Left lung (tissue), 14 donors: ENCODE measurements at places on chromosomes 11 and 22. TPM values are rescaled to one million over a fixed set of nuclear protein-coding genes. Genes with fewer than 3 reads are reported as not detected.
A peak's percentile ranks its signal among the peaks of the same experiment; 100 is the strongest.

DNA sequence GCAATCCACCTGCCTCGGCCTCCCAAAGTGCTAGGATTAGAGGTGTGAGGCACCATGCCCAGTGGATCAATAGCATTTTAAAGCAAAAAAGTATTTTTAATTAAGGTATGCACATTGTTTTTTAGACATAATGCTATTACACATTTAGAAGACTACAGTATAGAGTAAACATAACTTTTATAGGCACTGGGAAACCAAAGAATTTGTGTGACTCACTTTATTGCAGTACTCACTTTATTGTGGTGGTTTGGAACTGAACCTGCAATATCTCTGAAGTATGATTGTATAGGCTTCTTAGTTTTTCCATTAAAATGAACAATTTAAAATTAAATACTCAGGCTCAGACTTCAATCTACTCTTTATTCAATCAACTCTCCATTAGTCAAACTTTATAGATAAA lies 17.5 kb upstream of the CD3E start:
- H3K27ac ChIP-seq, result no peak overlapping the region
- H3K36me3 ChIP-seq, result no peaks in the 10 kb centered on the region
- H3K27me3 ChIP-seq, result no peaks in the 10 kb centered on the region
- no peak for DNase-seq
- H3K4me3 ChIP-seq, result no peak overlapping the region

DNA sequence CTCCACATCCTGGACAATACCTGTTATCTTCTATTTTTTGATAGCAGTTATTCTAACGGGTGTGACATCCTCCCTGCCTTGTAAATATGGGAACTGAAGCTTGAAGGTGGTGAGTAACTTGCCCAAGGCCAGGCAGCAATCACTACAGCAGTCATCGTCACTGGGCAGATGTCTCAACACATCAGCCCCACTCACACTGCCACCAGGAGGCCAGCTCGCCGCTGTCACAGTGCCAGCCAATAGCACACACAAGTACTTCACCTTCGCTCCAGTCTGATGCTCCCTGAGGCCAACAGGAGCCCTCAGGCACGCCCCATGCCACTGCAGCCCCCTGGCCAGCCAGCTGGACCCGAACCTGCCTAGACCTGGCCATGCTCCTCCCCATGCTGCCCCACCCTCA lies 4.9 kb upstream of the TTLL1 start:
- H3K27me3 ChIP-seq, result no peaks in the 10 kb centered on the region
- no peak for DNase-seq
- no peaks in the 10 kb centered on the region for H3K36me3 ChIP-seq
- no peak overlapping the region for H3K4me3 ChIP-seq
- peaks cover 15% of the 10 kb centered on the region for H3K4me1 ChIP-seq
- no peak overlapping the region for H3K27ac ChIP-seq

DNA sequence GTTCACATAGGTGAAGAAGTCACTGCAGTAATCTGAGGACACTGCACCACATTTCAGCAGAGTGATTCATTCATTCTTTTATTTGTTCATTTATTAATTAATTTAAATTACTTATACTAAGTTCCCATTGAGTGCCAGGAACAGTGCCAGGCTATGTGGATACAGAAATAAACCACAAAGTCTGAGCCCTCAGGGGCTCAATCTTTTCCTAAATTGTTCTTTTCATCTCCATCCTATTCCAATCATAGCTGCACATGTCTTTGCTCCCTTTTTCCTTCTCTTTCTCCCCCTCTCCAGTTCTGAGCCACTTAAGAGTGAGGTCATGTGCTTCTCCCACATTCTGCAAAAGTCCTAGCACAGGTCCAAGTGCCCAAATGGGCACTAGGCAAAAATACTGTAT lies 4.9 kb downstream of the SYTL2 start:
- DNase-seq, result no peak
- peaks cover 14% of the 10 kb centered on the region for H3K27me3 ChIP-seq
- H3K27ac ChIP-seq, result no peak overlapping the region
- no peaks in the 10 kb centered on the region for H3K36me3 ChIP-seq
- H3K4me1 ChIP-seq, result peaks cover 13% of the 10 kb centered on the region

DNA sequence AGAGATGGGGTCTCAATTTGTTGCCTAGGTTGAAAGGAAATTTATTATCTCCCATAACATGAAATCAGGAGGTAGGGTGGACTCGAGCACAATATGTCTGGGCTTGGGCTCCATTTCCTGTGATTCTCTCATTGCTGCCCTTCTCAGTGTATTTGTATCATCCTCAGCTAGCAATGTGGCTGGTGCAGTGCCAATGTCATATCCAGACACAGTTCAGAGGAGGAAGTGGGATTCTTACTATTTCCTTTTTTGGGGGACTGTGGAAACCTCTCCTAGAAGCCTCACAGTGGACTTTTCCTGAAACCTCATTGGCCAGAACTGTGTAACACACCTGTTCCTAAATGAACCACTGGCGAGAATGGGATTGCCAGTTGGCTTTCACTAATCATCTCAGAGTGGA lies 21.0 kb upstream of the SWAP70 start:
- no peak for DNase-seq
- no peaks in the 10 kb centered on the region for H3K27me3 ChIP-seq
- H3K4me1 ChIP-seq, result peaks cover 38% of the 10 kb centered on the region
- H3K36me3 ChIP-seq, result no peaks in the 10 kb centered on the region
- H3K27ac ChIP-seq, result no peak overlapping the region
- no peak overlapping the region for H3K4me3 ChIP-seq

DNA sequence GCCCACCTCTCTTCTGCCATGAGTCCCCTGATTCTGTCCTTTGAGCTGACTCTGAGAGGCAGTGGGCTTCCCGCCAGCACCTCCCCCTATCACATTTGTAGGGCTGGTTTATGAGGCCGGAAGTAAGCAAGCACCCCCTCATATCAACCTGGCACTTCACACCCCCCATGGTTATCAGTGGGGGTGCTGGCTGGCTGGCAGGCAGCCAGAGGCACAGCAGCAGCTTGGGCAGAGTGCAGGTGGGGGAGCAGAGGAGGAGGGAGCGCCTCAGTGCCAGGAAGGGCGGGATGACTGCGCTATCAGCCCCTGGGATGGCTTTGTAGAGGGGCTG lies 22.9 kb upstream of the CHRM4 start:
- H3K27ac ChIP-seq, result no peak overlapping the region
- no peaks in the 10 kb centered on the region for H3K27me3 ChIP-seq
- no peak for DNase-seq
- H3K4me3 ChIP-seq, result no peak overlapping the region

GRCh38 chr22:41380993-41381328 lies 781 bp upstream of the TEF start:
- peak; percentile 74 for DNase-seq
- H3K27ac ChIP-seq, result peak overlapping the region; percentile 97
- H3K4me3 ChIP-seq, result peak overlapping the region; percentile 80
- no peaks in the 10 kb centered on the region for H3K36me3 ChIP-seq

- DNase-seq, result peak; percentile 86
- no peaks in the 10 kb centered on the region for H3K27me3 ChIP-seq
- no peak overlapping the region for H3K4me3 ChIP-seq
- no peaks in the 10 kb centered on the region for H3K36me3 ChIP-seq
- no peak overlapping the region for H3K27ac ChIP-seq
Observed at GRCh38 chr11:45655347-45655756, 10.1 kb downstream of the CHST1 start.

DNA sequence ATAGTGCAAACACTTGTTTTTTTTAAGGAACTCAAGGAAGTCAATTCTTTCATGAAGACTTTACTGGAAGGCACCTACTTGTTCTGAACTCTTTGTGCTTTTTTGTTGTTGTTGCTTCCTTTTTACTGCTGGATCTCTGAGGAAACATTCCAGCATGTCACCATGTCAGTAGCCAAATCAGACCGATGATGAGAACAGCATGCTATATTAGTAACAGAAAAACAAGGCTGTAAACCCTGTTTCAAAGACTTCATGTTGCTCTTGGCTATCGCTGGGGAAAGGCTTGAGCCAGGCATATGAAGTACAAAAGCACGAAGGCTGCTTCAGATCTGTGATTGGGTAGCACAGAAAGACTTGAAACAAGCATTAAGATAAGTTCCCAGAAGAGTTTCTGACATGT lies 125.6 kb upstream of the SLC5A12 start:
- H3K36me3 ChIP-seq, result no peaks in the 10 kb centered on the region
- no peaks in the 10 kb centered on the region for H3K27me3 ChIP-seq
- no peak overlapping the region for H3K27ac ChIP-seq

- no peaks in the 10 kb centered on the region for H3K27me3 ChIP-seq
- H3K4me1 ChIP-seq, result no peaks in the 10 kb centered on the region
- H3K4me3 ChIP-seq, result no peak overlapping the region
- DNase-seq, result no peak
Observed at GRCh38 chr11:7667460-7667859, 5.8 kb downstream of the CYB5R2 start.

DNA sequence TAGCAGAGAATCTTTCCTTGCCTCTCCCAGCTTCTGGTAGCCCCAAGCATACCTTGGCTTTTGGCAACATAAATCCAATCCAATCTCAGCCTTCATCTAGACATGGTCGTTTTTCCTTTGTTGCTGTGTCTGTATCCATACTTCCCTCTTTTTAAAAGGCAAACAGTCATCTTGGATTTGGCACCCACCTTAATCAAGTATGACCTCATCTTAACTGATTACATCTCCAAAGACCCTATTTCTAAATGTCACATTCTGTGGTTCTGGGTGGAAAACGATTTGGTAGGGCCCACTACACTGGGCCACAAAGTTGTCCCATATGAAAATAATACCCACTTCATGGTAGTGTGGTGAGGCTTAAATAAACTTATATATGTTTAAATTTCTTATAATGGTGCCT lies 852 bp downstream of the BUD13 start:
- DNase-seq, result no peak
- peak overlapping the region; percentile 89 for H3K27ac ChIP-seq
- H3K4me1 ChIP-seq, result peaks cover 6% of the 10 kb centered on the region
- H3K4me3 ChIP-seq, result peak overlapping the region; percentile 97
- H3K36me3 ChIP-seq, result peaks cover 25% of the 10 kb centered on the region

- no peak for DNase-seq
- peaks cover 4% of the 10 kb centered on the region for H3K4me1 ChIP-seq
- no peaks in the 10 kb centered on the region for H3K27me3 ChIP-seq
- no peak overlapping the region for H3K27ac ChIP-seq
- H3K4me3 ChIP-seq, result no peak overlapping the region
Observed at GRCh38 chr22:29473001-29473400, 7.0 kb upstream of the NEFH start.

GRCh38 chr11:27111896-27112295 lies 71.3 kb downstream of the BBOX1 start:
- no peaks in the 10 kb centered on the region for H3K4me1 ChIP-seq
- H3K27me3 ChIP-seq, result no peaks in the 10 kb centered on the region
- no peak overlapping the region for H3K27ac ChIP-seq
- H3K36me3 ChIP-seq, result no peaks in the 10 kb centered on the region

- H3K27me3 ChIP-seq, result peaks cover 14% of the 10 kb centered on the region
- H3K4me3 ChIP-seq, result no peak overlapping the region
- H3K27ac ChIP-seq, result no peak overlapping the region
- H3K36me3 ChIP-seq, result no peaks in the 10 kb centered on the region
- no peak for DNase-seq
- H3K4me1 ChIP-seq, result no peaks in the 10 kb centered on the region
Observed at GRCh38 chr22:47297261-47298016, 535.0 kb downstream of the TBC1D22A start.

DNA sequence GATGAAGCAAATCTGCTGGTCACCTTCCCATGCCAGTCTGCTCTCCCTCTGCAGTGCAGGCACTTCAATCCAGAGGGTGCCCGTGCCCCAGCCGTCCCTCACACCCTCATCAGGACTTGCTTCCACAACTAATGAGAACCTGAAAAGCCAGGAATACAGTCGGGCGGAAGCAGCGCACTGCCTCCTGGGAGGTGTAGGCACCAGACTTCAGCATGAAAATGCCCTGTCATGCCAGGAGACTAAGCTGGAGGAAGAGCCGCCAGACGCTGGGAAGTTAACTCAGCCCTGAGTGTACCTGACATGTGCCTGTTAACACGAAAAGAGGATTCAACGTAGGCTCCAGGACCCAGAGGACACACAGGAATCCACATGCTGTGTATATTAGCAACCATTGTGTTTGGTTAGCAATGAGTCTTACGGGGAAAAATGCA lies 40.1 kb upstream of the FLI1 start:
- H3K4me3 ChIP-seq, result no peak overlapping the region
- no peaks in the 10 kb centered on the region for H3K4me1 ChIP-seq
- H3K27ac ChIP-seq, result no peak overlapping the region
- no peaks in the 10 kb centered on the region for H3K36me3 ChIP-seq
- no peaks in the 10 kb centered on the region for H3K27me3 ChIP-seq

DNA sequence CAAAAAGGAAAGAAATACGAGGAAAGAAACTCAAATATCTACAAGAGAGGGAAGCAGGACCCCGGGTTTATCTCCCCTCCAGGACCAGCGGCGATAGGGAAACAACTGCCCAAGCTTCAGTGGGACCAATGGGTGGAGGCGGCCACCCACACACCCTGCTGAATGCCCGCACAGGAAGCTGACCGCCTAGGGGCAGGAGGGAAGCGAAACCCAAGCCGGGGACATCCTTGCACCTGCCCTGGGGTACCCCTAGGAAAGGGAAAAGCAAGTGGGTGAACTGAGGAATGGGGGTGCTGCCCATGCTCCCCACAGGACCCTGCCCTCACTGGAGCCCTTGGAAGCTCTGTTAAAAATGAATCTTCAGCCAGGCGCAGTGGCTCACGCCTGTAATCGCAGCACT lies 27.6 kb upstream of the HMOX1 start:
- H3K27me3 ChIP-seq, result no peaks in the 10 kb centered on the region
- no peaks in the 10 kb centered on the region for H3K36me3 ChIP-seq
- DNase-seq, result peak; percentile 67
- peak overlapping the region; percentile 85 for H3K27ac ChIP-seq

GRCh38 chr11:111429066-111429506 lies 50.0 kb upstream of the POU2AF1 start:
- no peaks in the 10 kb centered on the region for H3K4me1 ChIP-seq
- H3K27me3 ChIP-seq, result no peaks in the 10 kb centered on the region
- no peak overlapping the region for H3K27ac ChIP-seq
- DNase-seq, result no peak
- no peaks in the 10 kb centered on the region for H3K36me3 ChIP-seq

- peak overlapping the region; percentile 89 for H3K27ac ChIP-seq
- H3K27me3 ChIP-seq, result no peaks in the 10 kb centered on the region
- H3K4me3 ChIP-seq, result peak overlapping the region; percentile 6
- DNase-seq, result no peak
- H3K4me1 ChIP-seq, result peaks cover 56% of the 10 kb centered on the region
- no peaks in the 10 kb centered on the region for H3K36me3 ChIP-seq
Observed at GRCh38 chr11:114179234-114179941, 116.8 kb upstream of the NNMT start.

DNA sequence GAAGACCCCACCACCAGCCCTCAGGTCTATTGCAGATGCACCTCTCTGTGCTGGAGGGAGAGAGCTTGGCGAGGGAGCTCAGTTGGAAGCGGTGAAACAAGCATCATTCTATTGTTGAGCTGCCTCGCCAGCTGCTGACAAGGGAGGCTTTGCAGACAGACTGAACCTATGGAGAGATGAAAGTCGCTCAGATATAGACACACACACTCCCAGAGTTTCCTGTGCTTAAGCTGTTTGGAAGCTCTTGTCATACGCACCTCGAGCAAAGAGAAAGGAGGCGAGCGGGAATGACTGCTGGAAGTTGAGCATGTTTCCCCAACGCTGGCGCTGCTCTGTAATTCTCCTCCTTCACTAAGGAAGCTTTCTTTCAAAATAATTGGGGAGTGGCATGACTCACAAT lies 126.1 kb downstream of the TRIM29 start:
- peaks cover 10% of the 10 kb centered on the region for H3K27me3 ChIP-seq
- no peak for DNase-seq
- H3K4me3 ChIP-seq, result no peak overlapping the region
- no peak overlapping the region for H3K27ac ChIP-seq
- H3K4me1 ChIP-seq, result no peaks in the 10 kb centered on the region

Gene OMP
- 0.41 TPM for polyA plus RNA-seq

Gene CARD16
- 23.6 TPM for polyA plus RNA-seq

Gene CDCA5
- polyA plus RNA-seq, result 27.9 TPM

Gene SCUBE2
- 55.9 TPM for polyA plus RNA-seq

Gene TH
- 0.81 TPM for polyA plus RNA-seq

Gene LRRC74B
- 1.2 TPM for polyA plus RNA-seq

Gene SUSD2
- polyA plus RNA-seq, result 19.5 TPM

Gene MICAL2
- 60.5 TPM for polyA plus RNA-seq

Gene VSIG10L2
- polyA plus RNA-seq, result 0.20 TPM

Gene NAALADL1
- polyA plus RNA-seq, result 14.7 TPM
